ENCODE measurements at places on chromosomes 1 and 21.

DNA sequence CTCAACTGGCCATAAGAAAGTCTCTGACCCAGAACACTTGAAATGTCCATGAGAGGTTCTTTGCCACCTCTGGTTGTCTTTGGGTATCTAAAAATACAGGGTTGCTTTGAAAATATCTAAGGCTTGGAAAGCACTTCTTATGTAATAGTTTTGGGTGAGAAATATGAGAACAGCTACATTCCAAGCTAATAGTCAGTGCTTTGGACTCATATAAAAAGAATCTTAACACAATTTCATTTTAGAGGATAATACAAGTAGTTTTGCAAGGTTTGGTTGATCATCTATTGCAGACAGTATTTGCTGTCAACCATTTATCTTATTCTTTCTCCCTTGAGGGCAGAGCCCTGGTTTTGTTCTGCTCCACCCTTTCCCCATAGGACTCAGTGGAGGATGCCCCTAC is 207.5 kb downstream of the KCNK2 start:
- no peak for DNase-seq

GRCh38 chr1:25700626-25701025 is 84.0 kb downstream of the MAN1C1 start:
- DNase-seq = no peak

GRCh38 chr21:45192332-45192731 is 95.4 kb downstream of the POFUT2 start:
- DNase-seq = no peak

- DNase-seq = no peak
Observed at GRCh38 chr21:45811136-45811535, 167.6 kb downstream of the PCBP3 start.

GRCh38 chr1:51661081-51661518 is 44.2 kb downstream of the OSBPL9 start:
- no peak for DNase-seq

DNA sequence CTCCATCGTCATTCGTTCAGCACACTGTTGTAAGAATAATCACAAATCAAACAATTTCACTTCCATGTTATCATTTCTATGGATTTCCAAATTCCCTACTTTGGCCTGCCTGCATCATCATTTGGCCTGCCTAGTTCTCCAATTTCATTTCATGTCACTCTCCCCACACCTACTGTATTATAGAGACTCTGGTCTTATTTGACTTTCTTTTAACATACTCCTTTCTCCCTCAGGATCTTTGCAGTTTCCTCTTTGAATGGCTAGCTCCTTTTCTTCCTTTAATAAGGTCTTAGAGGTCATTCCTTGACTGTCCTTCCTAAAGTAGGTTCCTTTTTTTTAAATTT is 36.3 kb upstream of the PODN start:
- no peak for DNase-seq

DNA sequence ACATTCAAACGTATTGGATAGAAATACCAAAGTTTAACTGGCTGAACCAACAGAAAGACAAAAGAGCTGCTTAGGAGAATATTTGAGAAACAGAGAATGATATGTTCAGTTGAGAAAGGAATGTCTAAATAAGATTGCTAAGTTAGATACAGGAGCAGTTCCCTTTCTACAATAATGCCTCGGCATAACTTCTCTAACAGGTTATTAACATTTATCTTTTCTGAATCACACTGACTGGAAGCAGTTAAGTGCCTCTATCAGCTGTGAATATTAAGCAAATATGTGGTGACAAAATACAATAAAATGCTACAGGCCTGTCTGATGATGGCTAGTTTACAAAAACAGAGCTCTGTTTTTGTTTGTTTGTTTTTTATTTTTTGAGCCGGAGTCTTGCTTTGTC is 121.9 kb downstream of the KCNK1 start:
- DNase-seq = no peak

- no peak for DNase-seq
Observed at GRCh38 chr1:234960722-234961455, 167.7 kb downstream of the TOMM20 start.

- no peak for DNase-seq
Observed at GRCh38 chr1:210347112-210347511, 18.4 kb downstream of the HHAT start.

DNA sequence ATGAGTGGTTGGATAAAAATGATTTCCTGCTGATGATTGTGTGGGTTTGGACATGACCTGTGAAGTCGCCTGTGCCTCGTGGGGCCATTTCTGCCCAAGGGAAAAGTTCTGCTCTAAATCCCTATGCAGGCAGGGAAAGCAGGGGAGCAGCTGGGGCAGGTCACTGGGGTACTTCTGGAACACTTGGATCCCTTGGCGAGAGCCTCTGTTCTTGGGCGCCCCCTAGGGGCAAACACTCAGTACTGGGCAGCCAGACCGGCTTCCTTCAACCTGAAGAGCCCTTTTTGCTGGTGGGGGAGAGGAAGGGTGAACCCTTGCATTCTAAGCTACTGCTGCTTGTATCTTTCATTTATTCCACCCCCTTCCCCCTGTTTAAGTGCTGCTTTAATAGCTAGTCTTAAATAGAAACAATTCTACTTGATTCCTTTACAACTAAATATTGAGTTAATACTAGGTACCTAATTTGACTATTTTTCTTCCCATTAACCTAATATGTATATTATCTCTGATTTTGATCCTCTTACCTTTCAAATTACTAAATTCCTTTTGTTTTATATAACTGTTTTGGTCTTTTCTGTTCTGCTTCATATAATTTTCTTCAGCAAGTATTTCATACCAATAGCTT is 5.1 kb upstream of the CLEC20A start:
- DNase-seq = peak; percentile 28

- no peak for DNase-seq
Observed at GRCh38 chr1:206961668-206962067, 8.6 kb downstream of the FCAMR start.

GRCh38 chr1:6322161-6322560 is 61.3 kb upstream of the GPR153 start:
- no peak for DNase-seq

- no peak for DNase-seq
Observed at GRCh38 chr21:33046455-33046854, 20.7 kb downstream of the OLIG2 start.

DNA sequence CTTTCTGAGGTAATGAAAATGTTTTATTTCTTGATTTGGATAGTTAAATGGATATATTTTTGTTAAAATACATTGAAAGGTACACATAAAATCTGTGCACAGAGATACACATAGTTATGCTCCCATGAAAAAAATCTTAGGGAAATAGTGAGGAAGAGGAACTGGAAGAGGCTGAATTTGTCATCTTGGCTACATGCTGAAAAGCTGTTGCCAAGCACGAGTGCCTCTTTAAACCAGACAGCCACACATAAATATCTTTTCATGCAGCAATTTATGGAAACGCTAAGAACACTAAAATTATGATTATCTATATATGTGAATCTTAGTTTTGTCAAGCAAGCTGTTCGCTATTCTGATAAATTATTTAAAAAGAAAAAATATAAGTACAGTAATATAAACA is 12.8 kb upstream of the ADAR start:
- no peak for DNase-seq

DNA sequence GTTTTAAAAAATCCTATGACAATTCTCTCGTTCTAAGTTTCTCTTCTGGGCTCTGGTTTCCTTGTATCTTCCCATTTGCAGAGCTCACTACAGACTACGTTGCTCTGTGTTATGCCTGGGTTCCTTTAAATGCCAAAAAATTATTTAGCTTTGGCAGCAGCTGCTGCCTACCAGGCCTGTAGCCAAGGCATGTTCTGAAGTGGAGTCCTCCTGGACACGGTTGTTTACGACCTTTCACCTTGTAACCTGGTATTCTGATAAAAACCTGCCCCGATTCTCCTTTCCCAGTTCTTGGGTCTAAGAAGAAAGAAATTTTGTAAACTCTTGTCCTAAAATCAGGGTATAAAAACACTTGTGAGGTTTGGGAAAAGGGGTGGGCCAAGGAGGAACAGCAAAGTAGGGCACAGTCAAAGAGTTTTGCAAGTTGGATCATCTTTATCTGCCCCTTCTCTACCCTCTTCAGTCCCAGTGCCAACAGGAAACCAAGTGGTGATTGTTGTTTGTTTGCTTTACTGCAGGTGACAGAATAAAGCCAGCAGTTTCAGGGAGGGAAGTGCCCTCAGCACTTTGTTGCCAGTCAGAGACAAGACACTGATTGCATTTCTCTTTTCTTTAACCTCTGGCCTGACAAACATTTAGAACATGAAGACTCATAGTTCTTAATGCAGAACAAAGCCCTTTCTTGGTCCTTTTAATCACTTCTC is 3.1 kb upstream of the TXNIP start:
- no peak for DNase-seq

DNA sequence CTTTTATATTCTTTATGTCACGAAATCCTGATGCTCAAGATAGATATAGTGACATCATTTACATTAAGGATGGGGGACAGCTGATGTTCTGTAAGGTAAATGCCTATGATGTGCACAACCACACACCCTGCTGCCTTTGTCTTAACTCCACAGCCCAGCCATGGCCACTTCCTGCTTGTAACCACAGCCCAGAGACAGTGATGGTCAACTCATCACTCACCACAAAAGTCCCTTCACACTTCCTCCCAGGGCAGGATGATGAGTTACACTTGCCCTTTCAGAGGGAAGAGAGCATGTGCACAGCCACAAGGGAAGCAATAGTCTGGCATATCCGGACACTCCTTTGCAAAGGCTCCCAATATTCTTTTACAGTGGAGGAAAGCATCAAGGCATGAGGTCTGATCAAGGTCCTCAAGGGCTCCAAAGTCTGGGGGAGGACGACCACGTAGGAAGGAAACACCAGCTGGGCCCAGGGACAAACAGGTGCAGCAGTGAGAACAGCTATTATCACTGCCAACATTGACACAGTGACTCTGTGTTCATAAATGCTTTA is 53.8 kb downstream of the PLPP3 start:
- DNase-seq = no peak

DNA sequence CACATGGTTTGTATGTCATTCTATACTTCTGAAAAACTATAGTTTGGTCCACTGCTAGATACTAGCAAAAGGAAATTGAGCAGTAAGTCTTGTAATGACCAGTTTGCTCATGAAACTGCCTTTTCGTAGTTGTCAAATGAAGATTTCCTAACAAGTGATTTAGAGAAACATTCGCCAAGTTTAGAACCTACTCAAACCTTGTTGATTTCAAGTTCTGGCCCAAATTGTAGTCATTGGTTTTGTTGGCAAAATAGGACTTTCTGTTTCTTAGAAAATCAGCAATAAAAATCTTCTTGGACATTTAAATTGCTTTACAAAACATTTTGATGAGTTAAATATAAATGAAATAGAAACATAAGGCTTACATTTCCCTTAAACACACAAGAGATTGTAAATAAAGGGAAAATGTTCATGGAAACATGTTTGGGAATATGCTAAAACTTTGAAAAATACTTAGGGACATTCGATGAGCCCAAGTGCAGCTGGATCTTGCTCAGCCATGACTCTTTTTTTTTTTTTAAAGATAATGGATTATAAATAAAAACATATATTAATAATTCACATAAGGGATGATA is 178.5 kb upstream of the LYPLAL1 start:
- no peak for DNase-seq

GRCh38 chr1:209822706-209823105 is 5.1 kb upstream of the UTP25 start:
- no peak for DNase-seq

- no peak for DNase-seq
Observed at GRCh38 chr1:91818713-91818975, 67.3 kb downstream of the TGFBR3 start.

GRCh38 chr1:180571832-180572636 is 13.3 kb downstream of the OVAAL start:
- no peak for DNase-seq

GRCh38 chr1:39130325-39130724 is 74.2 kb upstream of the MACF1 start:
- no peak for DNase-seq

DNA sequence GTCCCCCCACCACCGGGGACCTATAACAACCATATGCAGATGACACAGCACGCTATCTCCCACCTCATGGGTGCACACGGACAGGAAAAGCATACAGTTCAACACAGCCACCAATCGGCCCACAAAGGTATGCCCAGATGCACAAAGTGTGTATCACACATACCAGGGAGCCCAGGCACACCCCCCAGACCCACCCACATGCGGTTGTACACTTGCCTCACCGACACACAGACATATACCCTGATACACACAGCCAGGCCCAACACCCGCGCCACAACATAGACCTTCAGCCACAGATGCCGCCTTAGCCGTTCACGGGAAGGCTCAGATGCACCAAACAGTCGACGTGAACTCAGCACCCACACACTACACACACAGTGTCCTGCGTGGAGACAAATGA is 5.5 kb downstream of the CROCC start:
- no peak for DNase-seq

DNA sequence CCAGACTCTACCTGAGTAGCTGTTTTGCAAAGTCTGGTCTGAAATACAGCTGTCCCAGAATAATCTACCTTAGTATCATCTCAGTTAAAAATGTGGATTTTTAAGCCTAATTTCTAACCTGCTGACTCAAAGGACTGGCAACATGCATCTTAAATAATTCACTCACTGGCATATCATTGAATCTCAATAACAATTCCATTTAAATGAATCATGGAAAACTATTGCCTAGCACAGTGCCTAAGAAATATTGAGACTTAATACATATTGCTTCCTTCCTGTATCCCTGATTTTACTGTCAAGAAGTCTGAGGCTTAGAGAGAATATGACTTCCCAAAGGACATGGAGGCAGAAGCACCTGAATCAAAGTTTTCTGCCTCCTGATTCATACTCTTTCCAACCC is 3.1 kb downstream of the CCDC190 start:
- no peak for DNase-seq

DNA sequence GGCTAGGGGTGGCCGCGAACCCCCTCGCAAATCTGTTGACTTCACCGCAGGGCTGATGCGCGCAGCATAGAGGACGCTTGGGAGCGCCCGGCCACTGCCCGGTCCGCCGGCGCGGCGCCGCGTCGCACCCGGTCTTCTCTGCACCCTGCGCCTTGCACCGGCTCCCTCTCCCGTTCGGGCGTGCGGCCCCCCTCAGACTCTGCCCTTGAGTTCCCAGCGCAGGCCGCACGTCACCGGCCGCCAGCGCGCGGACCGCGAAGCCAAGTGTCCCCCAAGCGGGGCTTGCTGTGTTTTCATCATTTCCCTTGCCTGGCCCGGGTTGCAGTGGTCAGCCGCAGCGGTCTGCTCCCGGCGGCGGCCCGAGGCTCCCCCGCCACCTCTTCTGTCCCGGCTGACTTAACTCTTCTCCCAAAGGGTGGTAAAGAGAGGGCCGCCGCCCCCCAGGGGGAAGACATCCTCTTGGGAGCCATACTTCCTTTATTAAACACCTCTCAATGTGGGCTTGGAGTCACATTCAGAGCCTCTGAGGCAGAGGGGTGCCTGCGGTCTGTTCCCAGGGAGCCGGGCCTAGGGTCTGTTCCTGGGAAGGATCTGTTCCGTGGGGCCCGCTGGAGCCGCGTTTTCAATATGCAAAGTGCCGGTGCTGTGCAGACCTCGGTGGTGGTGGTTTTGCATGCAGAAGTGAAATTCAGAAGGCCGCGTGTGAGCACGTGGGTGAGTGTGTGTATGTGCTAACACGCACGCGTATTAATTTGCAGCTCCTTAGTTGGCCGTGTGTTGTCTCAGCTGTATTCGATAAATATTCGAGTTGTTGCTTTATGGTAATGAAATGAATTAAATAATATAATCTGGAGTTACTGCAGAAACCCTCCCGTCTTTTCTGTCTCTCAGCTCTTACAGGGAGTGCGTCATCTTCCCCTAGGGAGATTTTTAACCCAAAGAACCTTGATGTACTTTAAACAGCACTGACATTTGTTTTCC is 17.6 kb downstream of the PBX1 start:
- DNase-seq = peak; percentile 29
